ENCODE measurements at places on chromosomes 2 and 18. TPM values are rescaled to one million over a fixed set of nuclear protein-coding genes. Genes with fewer than 3 reads are reported as not detected.

HTR2B gene
- 0.03 TPM for total RNA-seq

COBLL1 gene
- total RNA-seq, result 5.6 TPM

DNAH7 gene
- total RNA-seq, result 1.2 TPM

SLC4A3 gene
- total RNA-seq, result 3.6 TPM

SPHKAP gene
- not detected for total RNA-seq

C2orf80 gene
- not detected for total RNA-seq

Measured in A549 treated with AZD2906 at 1 μM for 4 hours (cell line).